ENCODE measurements at places on chromosomes 5 and 9. TPM values are rescaled to one million over a fixed set of nuclear protein-coding genes. Genes with fewer than 3 reads are reported as not detected.

DNA sequence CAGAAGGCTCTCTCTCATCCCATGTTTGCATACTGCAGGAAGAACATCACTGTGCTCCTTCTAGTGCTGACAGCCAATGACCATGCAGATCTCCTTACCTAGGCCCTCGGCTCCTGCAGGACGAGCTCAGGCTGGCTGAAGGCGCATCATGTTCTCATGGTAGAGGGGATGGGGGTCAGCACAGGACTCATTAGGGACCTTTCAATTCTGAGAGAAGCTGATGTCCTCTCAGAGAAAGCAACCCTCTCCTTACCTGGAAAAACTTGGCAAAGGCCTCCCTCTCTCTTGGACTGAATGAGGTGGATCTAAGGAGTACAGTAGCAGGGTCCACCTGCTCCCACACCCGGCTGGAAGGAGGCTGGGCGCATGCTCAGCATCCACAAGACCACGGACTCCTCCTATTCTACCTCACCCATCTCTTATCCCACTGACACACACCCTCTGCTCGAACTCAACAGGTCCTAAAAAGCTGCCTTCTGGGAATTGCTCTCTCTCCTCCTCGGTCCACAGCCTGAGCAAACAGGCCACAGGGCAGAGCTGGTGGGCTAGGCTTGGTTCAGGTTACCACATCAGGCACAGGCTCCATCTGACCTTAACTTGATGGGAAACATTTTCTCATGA lies 2.9 kb downstream of the IPPK start:
- DNase-seq: no peak

The PCDHGA11 gene
- polyA plus RNA-seq: 6.3 TPM

DNA sequence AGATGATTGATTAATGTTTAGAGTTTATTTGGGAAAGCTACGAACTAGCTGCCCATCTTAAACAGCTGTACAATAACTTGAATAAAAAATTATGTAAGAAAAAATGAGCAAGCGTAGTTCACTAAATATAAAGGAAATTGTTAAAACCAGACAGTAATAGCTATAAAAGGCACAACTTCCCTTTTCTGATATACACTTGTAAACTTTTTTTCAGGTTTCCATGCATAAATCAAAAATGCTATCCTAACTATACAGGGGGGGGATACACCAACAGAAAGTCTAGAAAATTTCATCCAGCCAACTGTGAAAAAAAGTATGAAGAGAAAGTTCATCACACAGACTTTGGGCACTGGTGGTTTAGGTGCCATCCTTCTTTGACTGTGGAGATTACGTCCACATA lies 122.3 kb downstream of the NR3C1 start:
- DNase-seq: no peak

The FRMD3 gene
- 20.3 TPM for polyA plus RNA-seq

DNA sequence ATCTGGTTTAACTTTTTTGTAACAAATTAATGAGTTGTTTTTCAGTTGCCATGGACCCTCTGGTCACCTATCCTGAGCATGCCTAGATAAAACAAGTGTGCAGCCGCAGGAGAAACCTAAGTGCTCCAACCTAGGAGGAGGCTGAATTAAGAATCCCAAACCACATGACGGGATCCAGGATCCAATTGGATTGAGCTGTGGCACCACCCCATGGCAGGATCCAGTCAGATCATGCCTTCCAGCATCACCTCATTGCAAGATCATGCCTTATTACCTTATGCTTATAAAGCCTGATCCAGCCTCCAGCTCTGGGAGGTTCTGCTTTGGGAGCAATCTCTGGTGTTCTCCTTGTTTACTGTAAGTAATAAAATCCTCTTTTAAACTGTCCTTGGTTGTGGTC lies 662.0 kb downstream of the TLR4 start:
- DNase-seq: no peak

The SPATA9 gene
- 1.4 TPM for polyA plus RNA-seq

DNA sequence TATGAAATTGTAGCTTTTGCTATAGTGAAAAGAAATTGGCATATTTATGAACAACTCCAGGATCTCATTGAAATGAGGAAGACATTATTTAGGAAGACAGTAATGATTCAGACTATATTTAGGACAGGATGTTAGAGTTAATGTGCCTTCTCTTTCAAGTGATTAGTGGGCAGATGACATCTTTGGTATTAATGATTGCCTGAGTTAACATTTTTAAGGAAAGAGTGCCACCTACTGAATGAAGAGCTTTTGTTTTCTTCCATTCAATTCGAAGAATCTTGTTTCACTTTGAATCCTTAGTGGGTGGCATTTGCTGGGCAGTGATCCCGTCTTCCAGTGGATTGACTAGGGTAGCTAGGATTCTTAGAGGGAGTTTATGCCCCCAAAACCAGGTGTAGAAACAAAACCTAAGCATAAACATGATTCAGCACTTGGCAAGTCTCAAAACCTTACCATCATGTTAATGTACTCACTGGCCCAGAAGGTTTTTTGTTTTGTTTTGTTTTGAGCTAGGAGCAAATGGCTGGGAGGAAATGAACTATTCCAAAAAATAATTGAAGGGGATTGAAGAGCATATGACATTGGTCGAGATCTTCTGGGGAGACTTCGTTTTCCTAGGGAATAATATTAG lies 23.2 kb downstream of the MAP3K1 start:
- DNase-seq: peak; percentile 71

DNA sequence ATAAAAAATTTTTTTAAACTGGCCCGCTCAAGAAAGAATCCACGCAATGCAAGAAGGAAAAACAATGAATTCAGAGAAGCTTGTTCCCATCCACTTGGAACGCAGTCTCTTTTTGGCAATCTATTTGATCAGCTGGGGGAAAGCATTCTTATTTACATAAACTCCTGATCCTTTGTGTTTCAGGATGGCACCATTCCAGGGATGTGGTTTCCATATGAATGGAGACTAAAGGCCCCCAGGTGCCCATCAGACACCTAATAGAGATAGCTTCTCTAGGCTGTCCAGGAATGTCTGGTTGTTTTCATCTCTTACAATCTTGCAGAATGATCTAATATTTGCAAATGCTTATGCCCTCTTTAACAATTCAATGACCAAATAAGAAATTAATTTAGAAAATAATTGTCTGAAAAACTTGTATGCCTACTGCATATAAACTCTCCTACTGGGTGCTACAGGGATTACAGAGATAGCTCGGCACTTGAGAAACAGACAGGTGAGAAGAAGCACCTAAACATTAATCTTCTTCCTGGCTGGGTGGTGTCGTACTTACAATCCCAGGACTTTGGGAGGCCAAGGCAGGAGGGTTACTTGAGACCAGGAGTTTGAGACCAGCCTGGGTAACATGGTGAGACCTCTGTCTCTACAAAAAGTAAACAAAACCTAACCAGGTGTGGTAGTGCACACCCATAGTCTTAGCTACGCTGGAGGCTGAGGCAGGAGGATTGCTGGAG lies 3.0 kb upstream of the RASGRF2 start:
- no peak for DNase-seq

DNA sequence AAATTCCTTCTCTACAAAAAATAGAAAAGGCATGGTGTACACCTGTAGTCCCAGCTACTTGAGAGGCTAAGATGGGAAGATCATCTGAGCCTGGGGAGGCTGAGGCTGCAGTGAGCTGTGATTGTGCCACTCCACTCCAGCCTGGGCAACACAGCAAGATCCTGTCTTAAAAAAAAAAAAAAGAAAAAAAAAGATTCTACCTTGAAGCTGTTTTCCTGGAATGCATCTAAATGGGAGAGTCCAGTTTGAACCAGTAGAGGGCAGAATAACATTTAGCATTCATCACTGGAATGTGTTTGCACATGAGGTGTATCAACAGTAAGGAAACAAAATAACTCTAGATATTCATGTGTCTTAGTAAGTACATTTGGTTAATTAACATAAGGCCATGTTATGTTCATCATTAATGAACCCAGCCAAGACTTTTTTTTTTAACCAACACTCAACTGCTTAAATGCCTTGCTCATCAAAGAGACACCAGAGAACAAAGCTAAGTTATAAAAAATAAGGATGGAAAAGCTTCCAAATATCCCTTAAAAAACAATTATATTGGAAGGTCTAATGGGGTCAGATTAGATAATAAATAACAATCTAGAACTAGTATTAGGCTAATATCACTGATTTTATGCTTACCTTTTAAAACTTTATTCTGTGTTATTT lies 16.1 kb downstream of the IFNE start:
- peak; percentile 38 for DNase-seq

The PSAT1 gene
- polyA plus RNA-seq: 71.1 TPM

DNA sequence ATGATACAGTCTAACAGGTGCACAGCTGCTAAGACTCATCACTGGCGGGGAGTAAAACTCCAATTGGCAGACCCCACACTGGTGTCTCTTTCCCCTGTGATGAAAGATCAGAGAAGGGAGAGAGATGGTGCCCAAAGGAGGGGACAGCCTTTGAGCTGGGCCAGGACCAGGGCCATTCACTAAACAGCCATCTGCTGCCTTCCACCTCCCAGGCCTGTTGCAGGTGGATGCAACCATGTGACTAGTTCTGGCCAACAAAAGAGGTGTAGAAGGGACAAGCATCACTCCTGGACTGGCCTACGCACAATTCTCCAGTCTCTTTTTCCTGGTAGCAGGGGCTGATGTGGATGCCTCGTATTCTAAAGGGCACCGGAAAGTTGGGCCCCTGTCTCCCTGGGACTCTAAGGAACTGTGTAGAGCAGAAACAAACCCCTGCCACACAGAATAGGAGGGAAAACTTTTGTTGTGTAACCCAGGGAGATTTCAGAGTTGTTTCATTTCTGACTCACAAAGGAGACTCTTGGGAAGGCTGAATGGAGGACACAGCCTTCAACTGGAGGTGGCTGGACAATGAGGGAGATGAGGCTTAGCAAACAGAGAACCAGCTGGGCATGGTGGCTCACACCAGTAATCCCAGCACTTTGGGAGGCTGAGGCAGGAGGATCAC lies 26.9 kb downstream of the TNIP1 start:
- DNase-seq: no peak

The LCP2 gene
- 3.1 TPM for polyA plus RNA-seq

GRCh38 chr5:89694026-89694550 lies 715.5 kb downstream of the CETN3 start:
- no peak for DNase-seq

DNA sequence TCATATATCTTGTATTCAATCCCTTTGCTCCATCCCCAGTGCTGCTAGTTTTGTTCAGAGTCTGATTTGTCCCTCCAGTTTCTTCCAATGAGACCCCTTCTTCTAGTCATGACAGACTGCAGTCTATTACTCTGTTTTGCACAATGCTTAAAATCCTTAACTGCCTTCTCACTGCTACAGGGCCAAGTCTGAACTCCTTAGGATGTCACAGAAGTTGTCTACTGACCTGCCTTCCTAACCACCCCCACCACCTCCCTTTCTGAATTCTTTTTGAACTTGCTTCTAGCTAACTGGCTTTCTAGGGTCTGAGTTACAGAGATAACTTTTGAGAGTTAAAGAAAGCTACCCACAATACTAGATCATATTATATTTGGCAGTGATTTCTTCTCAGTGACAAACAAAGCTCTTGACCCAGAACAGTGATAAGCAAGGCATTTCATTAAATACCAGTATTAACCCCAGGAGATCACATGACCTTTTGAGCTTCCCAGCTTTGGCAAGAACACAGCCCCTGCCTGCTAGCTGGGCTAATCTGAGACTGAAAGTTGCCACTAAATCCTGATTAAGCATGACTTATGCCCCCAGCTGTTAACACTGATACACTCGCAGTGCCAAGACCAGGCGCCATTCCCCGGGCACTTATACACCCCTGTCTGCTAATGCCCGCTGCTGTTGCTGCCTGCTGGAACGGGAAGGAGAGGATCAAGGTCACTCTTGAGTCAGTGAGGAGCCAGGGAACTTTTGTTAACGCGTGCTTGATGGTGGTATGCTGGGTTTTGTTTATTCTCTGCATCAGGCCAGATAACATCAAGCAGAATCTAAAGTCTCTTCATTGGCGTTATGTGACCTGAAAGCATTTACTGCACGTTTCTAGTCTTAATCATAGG lies 36.4 kb upstream of the ADAMTSL1 start:
- DNase-seq: peak; percentile 27

- DNase-seq: peak; percentile 56
Observed at GRCh38 chr5:95731571-95732554, 727 bp downstream of the RHOBTB3 start.

DNA sequence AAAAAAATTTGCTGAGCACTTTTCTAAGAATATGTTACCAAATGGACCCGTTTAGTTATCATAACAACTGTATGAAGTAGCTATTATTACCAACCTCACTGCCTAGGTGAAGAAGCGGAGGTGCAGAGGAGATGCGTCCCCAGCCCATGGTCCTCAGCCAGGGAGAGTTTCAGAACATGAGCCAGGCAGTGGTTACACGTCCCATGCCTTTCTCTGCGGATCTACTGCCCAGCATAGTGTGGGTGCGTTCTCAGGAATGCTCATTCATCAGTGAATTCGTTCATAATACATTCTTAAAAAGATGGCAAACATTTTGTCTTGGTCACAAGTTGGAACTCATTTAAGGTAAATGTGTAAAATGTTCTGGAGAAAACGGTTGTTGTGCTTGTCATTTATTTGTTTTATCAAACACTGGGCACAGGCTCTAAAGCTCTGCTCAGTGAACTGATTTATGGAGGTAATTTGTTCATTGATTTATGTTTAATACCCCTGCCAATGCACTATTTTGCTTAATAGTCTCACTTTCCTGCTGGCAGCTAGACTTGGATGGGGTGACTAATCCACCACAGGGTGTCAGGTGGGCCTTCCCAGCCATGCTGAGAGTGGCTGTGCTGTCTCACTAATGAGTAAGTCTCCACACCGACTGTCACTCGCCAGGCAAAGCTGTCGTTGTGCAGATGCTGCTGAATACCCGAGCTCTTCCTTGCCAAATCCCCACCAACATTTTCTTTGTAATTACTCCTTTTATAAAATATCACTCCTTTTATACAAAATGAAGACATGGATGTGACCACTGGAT lies 248.8 kb downstream of the TENT4A start:
- DNase-seq: no peak

The EGR1 gene
- 58.3 TPM for polyA plus RNA-seq

The ARID3C gene
- polyA plus RNA-seq: 0.27 TPM

GRCh38 chr5:102758576-102758975 lies 3.5 kb downstream of the PAM start:
- DNase-seq: no peak

- no peak for DNase-seq
Observed at GRCh38 chr9:127682351-127683136, 24.2 kb upstream of the CFAP157 start.

The WNK2 gene
- polyA plus RNA-seq: 38.9 TPM

- no peak for DNase-seq
Observed at GRCh38 chr5:74394528-74394915, 246.0 kb downstream of the ENC1 start.

GRCh38 chr5:121424976-121425375 lies 426.7 kb upstream of the FTMT start:
- no peak for DNase-seq

DNA sequence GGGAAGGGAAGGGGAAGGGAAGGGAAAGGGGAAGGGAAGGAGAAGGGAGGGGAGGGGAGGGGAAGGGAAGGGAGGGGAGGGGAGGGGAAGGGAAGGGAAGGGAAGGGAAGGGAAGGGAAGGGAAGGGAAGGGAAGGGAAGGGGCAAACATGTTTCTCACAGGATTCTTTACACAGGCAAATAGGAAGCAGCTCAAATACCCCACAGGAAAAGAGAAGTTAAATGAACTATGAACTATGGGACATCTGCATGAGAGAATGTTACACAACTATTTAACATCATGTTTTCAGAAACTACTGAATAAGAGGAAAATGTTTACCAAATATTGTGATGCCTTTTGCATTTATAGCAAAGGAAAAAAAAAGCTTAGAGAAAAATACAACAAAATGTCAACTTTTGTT lies 125.4 kb upstream of the SLC30A5 start:
- DNase-seq: no peak

- no peak for DNase-seq
Observed at GRCh38 chr9:33471361-33471760, 2.4 kb downstream of the NOL6 start.

The SPRY4 gene
- polyA plus RNA-seq: 36.0 TPM

- DNase-seq: no peak
Observed at GRCh38 chr5:135571066-135571609, 7.7 kb downstream of the CXCL14 start.

The NIPSNAP3A gene
- 51.4 TPM for polyA plus RNA-seq
